Activated CD4-positive, CD25-positive, alpha-beta regulatory T cell treated with anti-CD3 and anti-CD28 coated beads, Interleukin-2, amount 50 U/mL, for 16 hours (primary cell): ENCODE measurements at places on chromosomes 2 and 18.

DNA sequence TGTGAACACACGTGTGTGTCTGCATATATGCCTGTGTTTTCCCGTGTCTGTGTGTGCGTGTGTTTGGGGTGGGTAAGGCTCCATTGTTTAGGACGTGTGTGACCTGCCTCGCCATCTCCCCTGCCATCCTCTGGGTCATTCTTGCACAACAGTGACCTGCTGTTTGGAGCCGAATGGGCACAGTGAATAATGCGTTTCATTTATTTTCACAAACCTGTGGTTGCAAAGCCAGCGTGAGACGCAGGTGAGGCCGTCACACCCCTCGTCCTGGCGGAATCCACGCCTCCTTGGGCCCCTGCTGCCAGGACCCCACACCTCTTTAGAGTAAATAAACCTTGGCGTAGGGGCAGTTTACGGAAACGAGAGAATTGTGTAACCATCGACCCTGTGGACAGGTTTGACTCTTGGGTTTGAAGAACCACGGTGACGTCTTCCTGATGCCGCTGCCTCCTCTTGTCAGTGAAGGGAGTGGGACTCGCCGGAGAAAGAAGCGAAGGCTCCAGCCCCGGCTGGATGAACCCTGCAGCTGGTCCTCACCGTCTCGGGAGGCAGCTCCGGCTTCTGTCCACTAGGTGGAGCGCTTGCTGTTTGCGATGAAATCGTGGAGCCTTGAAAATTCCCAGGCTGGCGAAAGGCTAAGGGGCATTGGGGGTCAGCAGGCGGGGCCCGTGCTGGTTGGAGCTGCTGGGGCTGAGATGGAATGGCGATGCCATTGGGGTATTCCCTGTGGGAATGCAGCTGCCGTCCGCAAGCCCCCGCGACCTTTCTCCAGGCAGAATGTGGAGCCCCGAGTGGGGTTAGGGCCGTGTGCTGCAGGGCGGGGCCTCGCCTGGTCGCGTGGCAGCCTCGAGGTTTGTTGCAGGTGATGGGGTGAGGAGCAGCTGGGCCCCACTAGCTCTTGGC lies 81.1 kb downstream of the RTP5 start:
- DNase-seq = peak; percentile 16

GRCh38 chr2:105409717-105410116 lies 10.9 kb upstream of the FHL2 start:
- DNase-seq = no peak

DNA sequence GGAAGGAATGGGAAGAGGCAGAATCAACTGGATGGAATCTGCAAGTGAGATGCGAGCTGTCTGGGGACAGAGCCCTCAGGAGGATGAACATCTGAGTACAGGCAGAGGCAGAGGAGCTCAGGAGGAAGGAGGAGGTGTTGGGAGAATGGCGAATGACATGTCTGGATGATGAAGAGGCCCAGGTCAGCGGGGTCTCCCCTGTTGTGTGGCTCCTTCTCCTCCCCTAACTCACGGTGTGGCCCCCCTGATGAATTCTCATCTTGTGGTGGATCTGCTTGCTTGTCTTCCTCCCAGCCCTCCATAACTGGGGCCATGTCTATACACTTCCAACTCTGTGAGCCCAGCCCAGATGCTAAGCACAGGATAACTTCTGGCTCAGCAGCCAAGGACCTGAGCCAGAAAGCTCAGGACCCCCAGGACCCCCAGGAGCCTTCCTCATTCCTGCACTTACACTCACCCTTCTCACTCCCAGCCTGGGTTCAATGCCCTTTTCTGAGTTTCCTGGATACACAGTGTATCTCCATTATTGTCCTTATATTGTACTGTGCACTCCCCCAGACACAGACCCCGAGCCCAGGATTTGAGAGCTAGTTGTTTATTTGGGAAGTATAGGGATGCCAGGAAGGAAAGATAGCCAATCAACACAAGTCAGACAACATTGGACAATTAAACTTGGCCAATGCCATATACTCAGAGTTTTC lies 678.6 kb upstream of the HS6ST1 start:
- DNase-seq = no peak

- DNase-seq = no peak
Measured at GRCh38 chr18:51013259-51013658, 16.8 kb upstream of the SMAD4 start.

DNA sequence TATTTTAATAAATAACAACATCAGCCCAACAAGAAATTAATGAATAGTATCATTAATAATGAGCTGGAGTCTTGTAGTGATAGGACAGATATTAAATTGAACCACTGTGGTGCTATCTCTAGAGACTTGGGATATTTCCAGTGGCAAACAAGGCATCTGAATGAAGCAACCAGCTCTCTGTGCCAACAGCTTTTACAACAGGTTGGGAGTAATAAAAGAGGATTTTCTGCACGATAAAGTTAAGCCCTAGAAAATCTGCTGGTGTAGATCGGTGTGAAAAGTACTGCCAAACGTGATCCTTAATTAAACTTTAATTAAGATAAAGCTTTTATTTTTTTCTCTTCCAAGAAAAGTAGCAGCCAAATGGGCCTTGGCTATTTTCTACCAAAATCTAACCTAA lies 385.5 kb downstream of the NR4A2 start:
- no peak for DNase-seq

DNA sequence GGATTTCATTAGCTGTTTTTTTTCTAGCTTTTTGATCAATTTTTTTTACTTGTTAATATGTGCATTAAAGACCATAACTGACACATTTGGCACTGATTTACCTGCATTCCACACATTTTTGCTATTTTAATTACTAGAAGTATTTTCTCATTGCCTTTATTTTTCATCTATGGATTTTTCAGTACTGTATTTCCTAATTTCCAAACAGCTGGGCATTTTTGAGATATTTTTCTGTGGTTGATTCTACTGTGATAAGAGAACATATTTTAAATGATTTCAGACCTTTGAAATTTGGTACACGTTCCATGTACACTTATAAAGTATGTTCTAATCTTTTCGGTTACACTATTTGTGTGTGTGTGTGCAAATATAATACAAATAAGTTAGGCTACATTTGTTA lies 135.3 kb downstream of the PARD3B start:
- no peak for DNase-seq

- DNase-seq = no peak
Measured at GRCh38 chr2:174074831-174075230, 109.7 kb upstream of the SP3 start.

- no peak for DNase-seq
Measured at GRCh38 chr2:81835321-81836000, 1530.9 kb upstream of the LRRTM1 start.

GRCh38 chr18:22505141-22505591 lies 87.5 kb upstream of the CTAGE1 start:
- no peak for DNase-seq

GRCh38 chr2:109126501-109126860 lies 2.5 kb upstream of the SH3RF3 start:
- DNase-seq = no peak

GRCh38 chr2:29235411-29235810 lies 120.2 kb downstream of the CLIP4 start:
- DNase-seq = no peak

DNA sequence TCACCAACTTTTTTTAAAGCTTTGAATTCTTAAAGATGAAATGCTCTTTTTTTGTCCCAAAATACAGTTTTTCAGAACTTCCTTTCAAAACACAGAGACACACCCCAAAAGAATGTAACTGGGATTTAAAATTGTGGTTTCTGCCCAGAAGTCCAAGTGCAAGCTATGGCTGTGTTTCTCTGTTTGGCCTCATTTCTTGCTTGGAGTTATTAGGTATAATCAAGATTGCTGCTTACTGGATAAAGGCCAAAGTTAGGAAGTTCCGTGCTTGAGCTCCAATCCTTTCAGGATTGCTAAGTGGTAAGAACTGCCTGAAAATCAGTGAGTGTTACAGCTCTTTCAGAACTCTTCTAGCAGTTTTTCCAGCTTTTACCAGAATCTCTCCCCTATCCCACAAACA lies 16.9 kb downstream of the ZBTB7C start:
- DNase-seq = no peak

- no peak for DNase-seq
Measured at GRCh38 chr2:200367155-200367554, 60.7 kb downstream of the SPATS2L start.

- DNase-seq = no peak
Measured at GRCh38 chr2:145910416-145910815, 1390.5 kb upstream of the ZEB2 start.

- no peak for DNase-seq
Measured at GRCh38 chr2:39803839-39804238, 24.8 kb upstream of the THUMPD2 start.
